Aorta (tissue), 5 donors: ENCODE measurements at places on chromosomes 7 and 10.

- no peak for DNase-seq
These were observed 280 bp downstream of the DNAAF5 start for GRCh38 chr7:726854-727103.

DNA sequence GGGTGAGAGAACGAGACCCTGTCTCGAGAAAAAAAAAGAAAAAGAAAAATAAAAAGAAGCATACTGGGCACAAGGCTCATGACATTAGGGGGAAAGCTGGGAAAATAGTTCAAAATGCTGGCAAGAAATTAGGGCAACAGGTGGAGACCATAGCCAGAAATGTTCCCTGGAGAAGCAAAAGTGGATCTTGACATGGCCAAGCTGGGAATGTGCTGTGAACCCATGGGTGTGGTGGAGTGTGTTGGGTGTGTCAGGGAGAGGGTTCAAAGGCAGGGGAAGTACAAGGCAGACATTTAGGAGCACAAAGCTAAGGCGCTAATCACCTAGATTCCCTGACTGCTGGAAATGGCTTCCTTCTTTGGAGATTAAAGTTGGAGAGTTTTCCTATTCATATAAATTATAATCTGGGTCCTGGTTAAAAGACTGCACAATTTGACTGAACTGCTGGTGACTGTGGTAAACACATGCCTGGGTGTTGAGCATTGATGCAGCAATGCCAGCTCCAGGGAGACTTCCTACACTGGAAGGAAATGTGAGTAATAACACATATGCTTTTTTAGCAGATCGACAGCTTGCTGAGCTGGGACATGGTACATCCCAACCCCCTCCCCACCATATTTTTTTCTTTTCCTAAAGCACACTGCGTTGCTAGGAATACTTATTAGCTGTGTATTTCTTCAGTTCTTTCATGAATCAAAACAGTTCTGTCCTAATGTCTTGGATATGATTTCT lies 70.1 kb upstream of the ARHGAP21 start:
- DNase-seq = no peak

DNA sequence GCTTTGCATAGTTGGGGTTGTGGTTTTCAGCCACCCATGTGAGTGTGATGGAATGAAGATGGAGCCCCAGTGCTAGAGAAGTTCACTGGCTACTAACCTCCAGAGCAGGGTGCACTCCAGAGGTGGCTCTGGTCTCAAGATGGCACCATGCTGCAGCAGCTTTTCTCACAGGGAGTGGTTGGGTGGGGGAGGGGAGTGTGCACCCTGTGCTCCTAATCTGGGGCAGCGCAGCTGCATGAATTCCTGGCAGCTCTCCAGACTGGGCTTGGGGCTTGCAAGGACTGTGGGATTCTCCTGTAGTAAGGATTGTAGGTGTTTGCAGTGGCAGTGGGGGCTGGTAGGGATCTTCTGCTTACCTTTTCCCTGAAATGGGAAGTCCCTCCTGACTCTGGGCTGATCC lies 23.7 kb downstream of the PHTF2 start:
- DNase-seq = no peak

GRCh38 chr7:132425942-132426341 lies 150.3 kb downstream of the PLXNA4 start:
- no peak for DNase-seq

GRCh38 chr10:119341459-119342301 lies 134.3 kb downstream of the GRK5 start:
- peak; percentile 65 for DNase-seq

DNA sequence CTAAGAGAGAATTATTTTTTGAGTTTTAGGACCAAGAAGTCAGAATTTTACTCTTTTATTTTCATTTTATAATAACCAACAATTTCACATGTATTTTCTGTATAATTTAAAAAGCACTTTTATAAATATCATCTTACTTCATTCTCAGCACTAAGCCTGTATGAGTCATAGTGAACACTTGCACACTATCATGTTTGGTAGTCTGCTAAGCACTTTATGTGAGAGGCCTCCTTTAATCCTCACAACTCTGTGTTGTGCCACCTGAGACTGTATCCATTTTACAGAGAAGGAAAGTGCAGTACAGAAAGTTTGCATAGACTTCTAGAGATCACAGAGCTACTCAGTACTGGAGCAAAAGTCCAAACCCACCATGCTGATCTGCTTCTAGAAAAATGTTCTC lies 939.6 kb downstream of the NRG3 start:
- DNase-seq = no peak

DNA sequence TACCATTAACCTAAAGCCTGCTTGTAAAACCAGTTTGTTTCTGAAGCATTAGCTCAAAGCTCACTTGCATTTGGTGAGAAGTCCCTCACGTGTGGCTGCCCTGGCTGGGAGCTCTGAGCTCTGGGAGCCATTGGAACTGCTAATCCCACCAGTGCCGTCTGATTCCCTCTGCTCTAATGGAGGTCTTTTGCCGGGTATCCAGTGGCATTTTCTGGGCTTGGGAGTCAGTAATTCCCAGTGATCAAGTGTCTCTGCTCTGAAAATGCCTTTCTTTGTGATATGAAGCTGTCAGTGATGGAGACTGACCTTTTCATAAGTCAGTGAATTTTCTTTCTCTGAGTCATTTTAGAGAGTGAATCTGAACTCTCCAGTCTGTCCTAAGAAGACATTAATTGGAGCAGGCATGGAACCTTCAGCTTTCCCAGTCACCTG lies 36.9 kb upstream of the FAM20C start:
- DNase-seq = peak; percentile 37

DNA sequence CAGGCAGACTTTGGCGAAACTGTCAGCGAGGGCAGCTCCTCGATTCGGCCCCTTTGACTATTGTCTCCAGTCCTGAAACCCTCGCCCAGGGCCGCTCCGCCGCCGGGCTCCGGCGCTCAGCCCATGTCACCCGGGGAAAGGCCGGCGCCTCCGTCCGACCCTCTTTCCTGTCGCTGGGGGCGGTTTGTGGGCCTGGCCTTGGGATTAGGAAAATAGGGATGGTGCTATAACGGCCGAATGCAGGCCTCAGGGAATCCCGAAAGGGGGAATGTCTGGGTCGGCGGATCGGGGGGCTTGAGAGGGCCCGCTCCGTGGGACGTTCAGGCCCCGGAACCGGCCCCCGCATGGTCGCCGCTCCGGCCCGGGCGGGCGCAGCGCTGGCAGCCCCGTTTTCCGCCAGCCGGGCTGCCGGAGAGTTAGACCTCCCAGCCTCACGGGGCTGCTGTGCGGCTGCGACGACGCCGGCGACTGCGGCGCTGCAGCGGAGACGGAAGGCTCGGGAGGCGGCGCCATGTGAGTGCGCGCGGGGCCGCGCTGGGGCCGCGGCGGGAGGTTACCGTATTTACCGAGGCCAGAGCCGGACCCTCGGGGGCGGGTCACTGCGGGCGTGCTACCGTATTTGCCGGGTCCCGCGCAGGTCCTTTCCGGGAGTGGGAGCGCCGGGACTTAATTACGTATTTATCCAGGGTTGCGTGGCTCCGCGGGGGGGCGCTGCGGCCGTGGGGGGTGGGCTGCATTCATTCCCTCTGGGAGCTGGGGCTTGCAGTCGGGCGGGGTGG lies 25.9 kb downstream of the ZNF775 start:
- peak; percentile 96 for DNase-seq

DNA sequence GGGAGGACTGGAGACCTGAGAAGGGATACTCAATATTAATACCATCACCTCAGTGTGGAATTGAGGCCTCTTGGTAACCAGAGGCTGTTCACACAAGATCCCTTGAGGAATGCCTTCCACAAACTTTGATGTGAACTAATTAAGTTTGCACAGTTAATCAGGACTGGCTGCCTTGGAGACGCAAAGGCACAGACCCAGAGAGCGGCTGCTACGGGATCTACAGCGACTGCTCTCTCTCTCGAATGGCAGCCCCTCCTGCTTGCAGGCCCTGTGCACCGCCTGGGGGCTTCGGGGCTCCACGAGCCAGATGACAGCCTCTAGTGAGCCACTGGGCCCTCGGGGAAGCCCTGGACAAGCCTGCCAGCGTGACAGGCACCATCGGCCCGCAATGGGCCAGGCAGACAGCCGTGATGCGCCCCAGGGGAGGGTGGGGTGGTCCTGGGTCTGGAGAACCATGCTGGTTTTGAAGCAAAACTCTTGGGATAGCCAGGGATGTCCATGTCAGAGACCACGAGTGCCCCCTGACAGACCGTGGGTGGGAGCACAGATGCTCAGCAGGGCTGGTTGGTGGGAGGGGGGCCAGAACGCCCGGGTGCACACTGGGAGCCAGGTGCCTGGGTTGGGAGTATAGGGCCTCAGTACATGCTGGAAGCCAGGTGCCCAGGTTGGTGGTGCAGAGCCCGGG lies 195.6 kb downstream of the ELFN1 start:
- DNase-seq = no peak

GRCh38 chr7:39528849-39529248 lies 37.4 kb upstream of the YAE1 start:
- DNase-seq = no peak

DNA sequence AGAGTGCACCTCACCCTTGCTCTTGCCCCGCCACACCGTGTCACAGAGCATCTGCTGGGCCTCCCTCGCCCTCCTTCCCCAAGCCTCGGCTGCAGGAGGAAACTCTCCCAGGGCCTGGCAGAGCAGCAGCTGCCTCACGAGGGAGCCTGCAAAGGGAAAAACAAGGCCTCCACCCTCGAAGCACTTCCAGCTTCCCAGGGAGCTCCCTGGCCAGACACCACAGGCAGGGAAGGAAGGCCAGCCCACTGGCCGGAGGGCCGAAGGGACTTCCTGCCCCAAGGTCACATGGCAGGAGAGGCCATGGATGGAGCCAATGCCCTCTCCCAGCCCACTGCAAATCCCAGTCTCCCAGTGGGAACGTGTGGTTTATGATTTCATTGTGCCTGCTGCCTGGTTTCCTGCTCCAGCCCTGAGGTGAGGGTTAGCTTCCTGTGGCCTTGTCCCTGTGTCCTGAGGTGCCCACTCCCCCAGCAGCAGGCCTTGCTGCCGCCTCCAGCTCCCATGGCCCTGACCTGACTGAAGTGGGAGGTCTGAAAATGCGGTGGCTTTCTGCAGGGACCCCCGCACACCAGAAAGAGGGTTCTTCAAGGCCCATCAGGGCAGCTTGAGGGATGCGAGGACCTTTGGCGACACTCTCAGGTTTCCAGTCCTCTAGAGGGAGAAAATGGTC lies 100.5 kb upstream of the PPIF start:
- DNase-seq = peak; percentile 93
